Activated CD4-positive, alpha-beta memory T cell treated with anti-CD3 and anti-CD28 coated beads for 36 hours (primary cell): ENCODE measurements at places on chromosomes 3 and 15.
A peak's percentile ranks its signal among the peaks of the same experiment; 100 is the strongest.

GRCh38 chr15:84033793-84034553 is 201.6 kb upstream of the GOLGA6L4 start:
- DNase-seq = no peak

DNA sequence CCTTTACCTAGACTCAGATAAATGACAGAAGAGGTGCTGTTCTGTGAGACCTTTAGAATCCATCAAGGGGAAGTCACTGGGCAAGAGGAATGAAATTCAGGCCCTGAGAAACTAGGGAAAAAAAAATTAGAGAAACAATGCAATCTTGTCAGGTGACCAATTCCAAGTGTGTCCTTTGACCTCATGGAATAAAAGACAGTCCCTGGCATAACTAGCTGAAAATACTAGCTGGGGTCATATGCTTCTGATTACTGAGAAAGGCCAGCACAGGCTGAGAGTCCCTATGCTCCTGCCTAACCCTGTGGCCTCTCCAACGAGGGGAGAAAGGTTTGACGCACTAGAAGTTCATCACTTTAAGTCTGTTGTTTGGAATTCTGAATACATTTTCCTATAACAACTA is 167.3 kb downstream of the XXYLT1 start:
- DNase-seq = no peak

DNA sequence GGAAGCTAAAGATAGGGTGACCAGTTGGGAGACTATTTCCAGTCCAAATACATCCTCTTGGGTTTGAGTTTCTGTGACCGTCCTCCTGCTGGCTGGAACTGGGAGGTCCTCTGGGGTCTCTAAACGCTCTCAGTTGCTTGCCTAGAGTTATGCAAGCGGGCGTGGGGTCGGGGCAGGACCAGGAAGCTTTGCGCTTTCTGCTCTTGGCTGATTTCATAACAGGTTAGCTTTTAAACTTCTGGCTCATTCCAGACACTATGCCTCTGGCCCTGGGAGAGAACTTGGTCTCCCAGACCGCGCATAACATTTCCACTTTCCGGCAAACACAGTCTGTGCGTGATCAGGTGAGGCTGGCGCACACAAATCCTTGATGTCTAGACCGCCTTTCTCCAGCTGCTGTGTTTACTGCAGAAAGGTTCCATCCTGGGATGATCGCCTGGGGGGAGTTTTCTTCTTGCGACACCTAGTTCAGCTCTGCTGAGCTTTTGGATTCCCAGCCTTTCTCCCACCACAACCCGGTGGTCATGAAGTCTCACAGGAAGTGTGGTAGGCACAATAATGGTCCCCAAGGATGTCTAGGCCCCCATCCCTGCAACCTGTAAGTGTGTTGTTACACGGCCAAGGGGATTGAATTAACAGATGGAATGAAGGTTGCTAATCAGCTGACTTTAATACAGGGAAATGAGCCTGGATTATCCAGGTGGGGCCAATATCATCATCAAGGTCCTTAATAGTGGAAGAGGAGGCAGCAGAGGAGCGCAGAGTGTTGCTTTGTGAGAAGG is 23.6 kb upstream of the CGNL1 start:
- DNase-seq = no peak

- DNase-seq = no peak
Observed at GRCh38 chr3:47117807-47118364, 46.0 kb downstream of the SETD2 start.

- peak; percentile 61 for DNase-seq
Observed at GRCh38 chr15:65981837-65982626, 112.7 kb downstream of the RAB11A start.

DNA sequence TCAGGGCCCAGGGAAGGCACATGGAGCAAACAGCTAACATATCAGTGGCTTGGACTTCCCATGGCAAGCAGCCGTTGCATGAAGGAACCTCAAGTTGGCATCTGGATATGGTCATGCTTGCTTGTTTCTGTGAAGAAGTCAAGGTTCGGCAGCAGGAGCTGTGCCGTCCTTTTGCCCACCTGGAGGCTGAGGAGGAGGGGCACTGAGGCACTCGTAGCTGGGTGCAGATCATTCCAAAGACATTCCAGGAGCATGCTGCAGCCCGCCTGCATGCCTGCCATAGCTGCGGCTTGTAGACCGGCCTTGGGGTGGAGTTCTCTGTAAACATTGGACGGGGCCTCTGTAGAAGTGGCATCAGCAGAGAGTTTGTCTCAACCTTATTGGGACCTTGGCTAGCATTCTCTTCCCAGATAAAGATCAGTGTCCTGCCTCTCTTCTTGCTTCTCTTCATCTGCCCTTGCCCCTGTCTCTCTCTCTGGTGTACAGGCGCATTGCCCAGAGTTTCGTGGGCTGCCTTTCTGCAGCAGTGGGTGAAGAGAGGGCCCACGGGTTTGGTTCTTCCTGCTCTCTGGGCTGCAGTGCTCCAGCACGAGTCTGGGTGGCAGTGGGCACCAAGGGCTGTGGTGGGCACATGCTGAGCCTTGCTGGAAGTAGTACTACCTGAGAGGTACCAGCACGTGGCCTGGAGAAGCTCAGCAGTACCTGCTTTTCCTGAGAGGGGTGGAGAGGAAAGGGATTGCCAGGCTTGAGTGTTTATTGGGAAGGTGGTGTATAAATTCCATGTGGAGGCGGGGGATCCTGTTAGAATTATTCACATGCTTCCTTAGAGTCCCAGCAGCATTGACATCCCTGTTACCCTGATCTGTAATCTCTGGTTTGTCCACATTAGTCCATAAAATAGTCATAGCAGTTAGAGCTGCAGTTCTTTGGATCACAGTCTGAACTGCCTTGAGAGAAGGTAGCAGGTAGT is 49.4 kb downstream of the CHCHD6 start:
- DNase-seq = no peak

GRCh38 chr3:50370594-50370993 is 11.3 kb upstream of the TMEM115 start:
- no peak for DNase-seq

DNA sequence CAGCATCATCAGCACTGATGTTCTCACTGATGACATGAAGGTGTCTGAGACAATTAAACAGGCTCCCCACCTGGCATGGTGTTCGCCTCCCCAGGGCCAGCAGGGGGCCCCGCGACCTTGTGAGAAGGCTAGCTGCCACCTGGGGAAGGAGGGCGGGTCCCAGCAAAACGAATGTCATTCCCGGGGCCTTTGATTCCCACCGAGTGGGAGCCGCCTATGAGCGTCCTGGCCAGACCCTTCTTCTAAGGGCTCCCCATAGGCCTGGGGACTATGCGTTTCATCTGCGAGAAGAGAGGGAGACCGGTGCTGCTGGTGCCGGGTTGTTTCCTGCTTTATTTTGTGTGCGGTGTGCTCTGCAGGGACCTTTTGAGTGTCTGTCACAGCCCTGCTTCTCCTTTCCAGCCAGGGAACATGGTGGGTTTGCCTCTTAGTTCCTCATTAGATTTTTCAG is 20.5 kb upstream of the MINDY4B start:
- peak; percentile 68 for DNase-seq

DNA sequence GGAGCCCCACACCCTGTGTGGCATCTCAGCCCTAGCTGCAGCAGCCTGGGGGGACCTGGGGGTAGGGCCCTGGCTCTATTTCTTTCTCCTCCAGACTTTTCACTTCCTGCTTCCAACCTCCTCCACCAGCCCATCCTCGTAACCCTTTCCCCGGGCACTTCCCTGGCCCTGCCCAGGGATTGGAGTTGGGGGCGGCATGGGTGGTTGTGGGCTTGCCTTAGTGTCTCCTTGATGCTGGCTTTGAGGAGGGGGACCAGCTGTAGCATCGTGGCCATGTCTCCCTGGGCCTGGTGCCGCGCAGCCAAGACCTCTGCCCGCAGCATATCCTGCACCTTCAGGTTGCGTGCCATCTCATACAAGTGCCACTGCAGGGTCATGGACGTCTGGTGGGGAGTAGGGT is 28.1 kb downstream of the CYP11A1 start:
- DNase-seq = no peak

DNA sequence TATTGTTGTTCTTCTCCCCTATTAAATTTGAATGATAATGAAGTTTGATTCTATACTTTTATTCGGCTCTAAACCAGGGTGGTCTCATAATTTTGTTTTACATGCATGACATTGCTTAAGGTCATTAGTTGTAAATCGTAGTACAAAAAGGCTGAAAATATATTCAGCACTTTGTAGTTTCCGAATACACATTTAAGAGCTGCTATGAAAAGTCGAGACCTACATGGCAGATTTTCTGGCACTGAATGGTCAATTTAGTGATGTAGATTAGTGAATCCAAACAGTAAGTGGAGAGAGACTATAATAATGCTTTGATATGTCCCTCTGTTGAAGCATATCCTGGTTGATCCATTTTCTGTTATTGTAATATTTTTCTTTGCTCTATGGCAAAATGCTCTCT is 254.0 kb upstream of the SOX2 start:
- DNase-seq = no peak

- no peak for DNase-seq
Observed at GRCh38 chr15:74200871-74201419, 1.6 kb downstream of the STRA6 start.

DNA sequence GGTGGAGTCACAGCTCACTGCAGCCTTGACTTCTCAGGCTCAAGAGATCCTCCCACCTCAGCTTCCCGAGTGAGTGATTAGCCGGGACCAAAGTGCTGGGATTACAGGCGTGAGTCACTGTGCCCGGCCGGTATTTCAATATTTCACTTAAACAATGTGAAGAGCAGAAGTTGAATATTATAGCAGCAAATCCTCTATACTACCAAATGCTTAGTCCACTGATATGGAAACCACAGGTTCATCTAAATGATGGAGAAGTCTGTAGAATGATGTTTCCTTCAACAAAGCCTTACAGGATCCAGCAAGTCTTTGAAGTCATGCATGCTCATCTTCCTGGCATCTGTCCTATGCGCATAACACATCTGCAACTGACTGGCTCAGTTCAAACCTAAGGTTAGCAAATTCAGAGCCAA is 20.3 kb upstream of the UACA start:
- no peak for DNase-seq

GRCh38 chr3:71875461-71875947 is 90.6 kb upstream of the PROK2 start:
- DNase-seq = peak; percentile 90

GRCh38 chr15:59247364-59247763 is 40.7 kb downstream of the LDHAL6B start:
- peak; percentile 60 for DNase-seq

DNA sequence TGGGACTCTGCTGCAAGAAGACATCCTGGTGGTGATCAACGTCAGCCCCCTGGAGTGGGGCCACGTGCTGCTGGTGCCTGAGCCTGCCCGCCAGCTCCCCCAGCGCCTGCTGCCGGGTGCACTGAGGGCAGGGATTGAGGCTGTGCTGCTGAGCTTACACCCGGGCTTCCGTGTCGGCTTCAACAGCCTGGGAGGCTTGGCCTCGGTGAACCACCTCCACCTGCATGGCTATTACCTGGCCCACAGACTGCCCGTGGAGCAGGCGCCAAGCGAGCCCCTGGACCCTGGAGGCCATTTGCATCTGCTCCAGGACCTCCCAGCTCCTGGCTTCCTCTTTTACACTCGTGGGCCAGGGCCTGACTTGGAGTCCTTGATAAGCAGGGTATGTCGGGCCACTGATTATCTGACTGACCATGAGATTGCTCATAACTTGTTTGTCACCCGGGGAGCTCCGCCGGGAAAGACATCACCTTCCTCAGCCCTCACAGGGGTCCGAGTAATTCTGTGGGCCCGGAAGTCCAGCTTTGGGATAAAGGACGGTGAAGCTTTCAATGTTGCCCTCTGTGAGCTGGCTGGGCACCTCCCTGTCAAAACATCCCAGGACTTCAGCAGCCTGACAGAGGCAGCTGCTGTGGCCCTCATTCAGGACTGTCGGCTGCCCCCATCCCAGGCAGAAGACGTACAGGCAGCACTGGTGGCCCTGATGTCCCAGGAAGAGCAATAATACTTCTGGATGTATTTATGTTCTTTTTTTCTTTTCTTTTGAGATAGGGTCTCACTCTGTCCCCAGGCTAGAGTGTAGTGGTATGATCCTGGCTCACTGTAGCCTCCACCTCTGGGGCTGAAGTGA is 7.6 kb downstream of the GDPGP1 start:
- no peak for DNase-seq

GRCh38 chr3:122080207-122080587 is 25.0 kb downstream of the CD86 start:
- no peak for DNase-seq

GRCh38 chr3:194462936-194463335 is 23.9 kb downstream of the ATP13A3 start:
- no peak for DNase-seq

DNA sequence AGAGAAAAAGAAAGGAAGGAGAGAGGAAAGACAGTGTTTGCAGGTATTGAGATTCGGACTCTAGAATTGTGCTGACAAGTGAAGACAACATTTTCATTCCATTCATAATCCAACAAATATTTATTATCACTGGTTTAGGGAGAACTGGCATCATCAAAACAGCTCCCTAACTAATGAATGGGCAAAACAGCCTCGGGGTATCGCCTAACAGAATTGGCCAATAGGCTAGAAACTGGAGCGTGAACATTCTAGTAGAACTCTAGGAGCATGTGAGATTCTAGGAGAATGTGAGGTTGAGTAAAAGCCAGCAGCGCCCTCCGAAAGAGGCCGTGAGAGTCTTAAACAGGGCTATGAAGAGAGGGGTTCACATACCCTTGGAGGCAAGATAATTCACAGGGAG is 221.8 kb upstream of the WNT5A start:
- DNase-seq = no peak

DNA sequence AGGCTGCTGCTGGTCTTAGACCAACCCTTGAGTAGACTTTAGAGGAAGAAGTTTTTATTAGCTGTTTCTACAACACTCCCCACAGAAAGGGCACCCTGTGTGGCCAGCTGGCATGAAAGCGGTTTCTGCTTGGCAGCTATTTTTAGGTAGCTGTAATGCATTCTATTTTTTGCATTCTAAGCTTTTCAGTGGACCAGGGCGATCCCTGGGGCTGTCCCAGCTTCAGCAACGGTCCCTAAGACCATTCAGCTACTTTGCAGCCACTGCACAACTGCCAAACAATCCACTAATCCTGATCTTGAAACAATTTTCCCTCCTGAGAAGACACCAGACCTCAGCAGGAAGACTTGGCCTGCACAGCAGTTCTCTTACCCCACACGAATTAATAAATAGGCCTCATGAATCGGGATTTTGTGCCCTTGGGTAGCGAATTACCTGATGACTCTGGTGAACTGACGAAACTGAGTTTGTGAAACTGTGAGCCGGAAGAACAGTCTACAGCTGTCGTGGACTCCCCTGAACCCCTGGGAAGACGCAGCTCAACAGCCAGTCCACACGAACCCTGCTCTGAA is 14.6 kb upstream of the TFRC start:
- DNase-seq = no peak

- DNase-seq = no peak
Observed at GRCh38 chr3:197482001-197482400, 73.8 kb downstream of the BDH1 start.

- no peak for DNase-seq
Observed at GRCh38 chr3:150169330-150169940, 198.7 kb upstream of the PFN2 start.
